ENCODE measurements at places on chromosomes 5 and 9.

- DNase-seq = no peak
These were observed 8.0 kb upstream of the MAMDC2 start for GRCh38 chr9:70035691-70036090.

DNA sequence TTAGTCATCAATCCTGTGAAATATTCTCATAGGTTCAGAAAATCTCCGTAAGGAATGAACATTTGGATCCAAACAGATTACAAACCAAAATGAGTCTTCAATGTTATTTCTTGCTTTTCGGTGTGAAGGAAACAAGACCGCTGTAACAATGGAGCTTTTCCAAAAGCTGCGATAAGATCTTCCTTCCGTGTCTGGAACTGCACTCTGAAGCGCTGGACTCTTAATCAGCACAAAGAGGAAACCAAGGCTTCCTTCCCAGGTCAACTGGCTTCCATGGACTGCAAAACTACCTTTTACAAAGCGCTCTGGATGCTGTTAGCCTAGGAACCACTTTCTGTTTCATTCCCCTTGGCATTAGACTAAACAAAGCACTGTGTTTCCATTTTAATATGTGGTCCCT, 137.9 kb upstream of the BASP1 start:
- no peak for DNase-seq

DNA sequence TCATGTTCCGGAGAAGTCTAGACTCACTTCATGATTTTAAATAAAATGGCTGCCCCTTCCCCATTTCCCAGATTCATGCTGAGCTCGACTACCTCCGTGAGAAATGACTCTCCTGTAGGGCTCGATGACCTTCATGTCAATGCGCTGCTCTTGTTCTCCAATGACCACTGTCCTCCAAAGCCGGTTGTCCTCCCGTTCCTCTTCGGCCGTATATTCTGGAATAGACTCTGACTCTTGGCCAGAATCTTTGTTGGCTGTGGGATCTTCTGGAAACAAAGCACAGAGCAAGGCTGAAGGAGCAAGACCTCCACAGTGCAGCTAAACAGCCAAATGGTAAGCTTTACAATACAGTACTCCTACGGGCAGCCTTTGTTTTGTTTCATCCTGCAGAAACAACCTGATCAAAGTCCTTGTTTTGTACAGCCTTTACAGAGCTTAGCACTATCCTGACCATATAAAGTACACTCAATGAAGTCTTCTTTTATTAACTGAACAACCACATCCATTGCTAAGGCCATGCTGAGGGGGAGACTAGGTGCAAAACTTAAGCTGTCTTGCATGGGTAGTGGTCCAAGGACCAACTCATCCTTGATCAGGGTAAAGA, 119.5 kb upstream of the PCA3 start:
- DNase-seq = no peak

DNA sequence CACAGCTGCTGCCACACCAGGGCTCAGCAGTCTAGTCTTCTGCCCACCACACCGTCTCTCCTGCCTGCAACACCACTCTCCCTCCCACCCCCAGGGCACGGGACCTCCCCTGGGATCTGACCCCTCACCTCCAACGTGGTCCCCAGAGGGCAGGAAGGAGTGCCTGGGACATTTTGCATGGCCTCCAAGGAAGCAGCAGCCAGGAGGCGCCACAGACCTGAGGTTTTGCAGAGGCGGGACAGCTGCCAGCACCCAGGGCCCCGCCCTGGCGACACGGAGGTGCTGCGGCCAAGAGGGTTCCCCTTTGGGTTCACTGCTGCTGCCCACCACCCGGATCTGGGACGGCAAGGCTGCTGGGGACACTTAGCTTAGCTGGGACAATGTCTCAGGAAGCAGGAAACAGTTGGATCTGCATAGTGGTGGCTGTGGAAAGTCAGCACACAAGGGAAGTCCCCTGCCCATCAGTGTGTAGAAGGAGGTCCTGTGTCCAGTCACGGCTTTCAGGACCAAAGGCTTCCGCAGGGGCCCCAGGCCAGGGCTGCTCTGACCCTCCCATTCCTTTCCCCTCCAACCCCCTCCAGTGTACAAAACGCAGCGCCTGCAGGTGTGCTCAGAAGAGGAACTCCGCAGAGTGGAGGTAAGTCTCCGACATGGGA, 13.8 kb downstream of the PROP1 start:
- peak; percentile 60 for DNase-seq

- no peak for DNase-seq
These were observed 234.4 kb upstream of the MPDZ start for GRCh38 chr9:13513716-13514444.

- DNase-seq = no peak
These were observed 135.9 kb upstream of the RGMB start for GRCh38 chr5:98637557-98637956.

GRCh38 chr9:21454149-21454548, 13.9 kb downstream of the IFNA1 start:
- DNase-seq = no peak

DNA sequence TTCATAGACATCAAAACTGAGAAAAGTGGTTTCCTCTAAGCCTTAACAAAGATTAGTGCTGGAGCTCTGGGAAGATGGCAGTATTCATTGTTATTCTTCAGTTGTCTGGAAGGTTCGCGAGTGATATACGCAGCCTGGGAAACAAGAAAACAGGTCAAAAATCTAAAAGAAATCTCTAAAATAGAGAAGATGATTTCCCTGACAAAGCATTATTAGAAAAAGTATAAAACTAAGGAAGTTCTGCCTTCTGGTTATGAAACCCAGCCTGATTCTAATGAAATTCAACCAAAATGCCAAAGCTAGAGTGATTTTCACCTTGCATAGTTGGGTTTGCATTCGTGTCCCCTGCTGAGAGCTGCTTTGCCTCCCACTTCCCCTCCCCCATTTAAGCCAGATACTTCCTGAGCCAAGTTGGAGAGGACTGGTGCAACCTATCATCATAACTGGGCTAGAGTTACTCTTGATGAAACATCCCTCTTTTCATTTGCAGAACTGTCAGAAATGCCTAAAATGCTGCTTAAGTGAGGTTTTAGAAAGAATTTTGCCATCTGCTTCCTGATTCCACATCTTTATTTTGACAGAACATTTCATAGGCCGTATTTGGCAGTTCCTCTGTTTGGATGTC, 48.4 kb downstream of the NDFIP1 start:
- no peak for DNase-seq

- DNase-seq = no peak
These were observed 12.4 kb downstream of the RLN2 start for GRCh38 chr9:5292141-5292540.

DNA sequence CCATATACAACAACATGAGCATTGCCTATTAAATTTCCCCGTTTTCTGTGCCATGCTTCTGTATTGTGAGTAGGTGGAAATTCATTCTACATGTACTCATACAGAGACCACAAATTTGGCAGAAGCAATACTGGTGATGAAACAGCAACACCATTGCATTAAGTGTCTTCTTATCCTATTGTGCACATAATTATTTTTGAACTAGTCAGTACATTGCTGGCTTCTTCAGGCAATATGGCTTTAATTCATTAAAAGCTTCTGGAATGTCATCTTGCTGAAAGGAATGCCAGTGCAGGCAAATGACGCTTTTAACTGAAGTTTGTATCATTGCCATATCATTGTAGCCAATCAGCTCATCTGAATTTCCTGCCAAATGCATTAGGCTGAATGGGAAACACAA, 82.6 kb downstream of the KIAA1958 start:
- no peak for DNase-seq

DNA sequence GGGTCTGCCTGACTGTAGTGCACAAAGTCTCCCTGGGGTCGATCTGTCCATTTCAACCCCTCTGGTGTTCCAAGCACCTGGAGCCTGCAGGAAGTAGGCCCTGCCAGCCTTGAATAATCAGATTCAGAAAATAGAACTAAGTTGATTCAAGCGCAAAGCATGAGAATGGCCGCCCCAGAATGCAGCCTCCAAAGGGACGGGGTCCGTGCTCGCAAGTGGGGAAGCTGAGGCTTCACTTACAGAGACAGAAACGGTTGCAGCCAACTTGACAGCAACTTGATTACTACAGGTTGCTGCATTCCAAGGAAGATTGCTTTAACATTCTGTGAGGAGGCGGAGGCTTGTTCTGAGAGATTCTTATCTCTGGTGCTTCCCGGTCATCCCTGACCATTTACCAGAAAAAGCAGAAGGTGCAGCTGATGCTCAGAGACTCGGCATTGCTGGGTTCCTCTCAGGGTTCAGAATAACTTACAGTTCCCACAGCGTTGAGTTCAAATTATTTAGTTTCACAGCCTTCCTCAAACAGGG, 14.9 kb upstream of the LRRC14B start:
- DNase-seq = no peak

DNA sequence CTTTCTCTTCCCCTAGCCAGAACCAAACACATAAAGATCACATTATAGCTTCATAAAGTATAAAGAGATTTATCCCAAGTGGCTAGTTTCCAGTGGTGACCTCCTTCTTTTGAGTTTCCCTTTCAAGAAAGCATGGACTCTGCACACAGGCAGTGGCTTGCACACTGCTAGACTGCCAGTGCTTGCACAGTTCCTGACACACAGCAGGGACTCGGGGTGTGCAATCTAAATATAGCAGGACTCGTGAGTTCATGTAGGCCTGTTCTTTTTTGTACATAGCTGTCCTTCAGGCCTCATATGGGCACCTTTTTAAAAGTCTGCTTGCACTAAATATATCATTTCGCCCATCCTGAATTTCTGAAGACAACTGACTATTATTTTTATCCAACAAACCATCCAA, 308.6 kb downstream of the FBXL7 start:
- DNase-seq = no peak

DNA sequence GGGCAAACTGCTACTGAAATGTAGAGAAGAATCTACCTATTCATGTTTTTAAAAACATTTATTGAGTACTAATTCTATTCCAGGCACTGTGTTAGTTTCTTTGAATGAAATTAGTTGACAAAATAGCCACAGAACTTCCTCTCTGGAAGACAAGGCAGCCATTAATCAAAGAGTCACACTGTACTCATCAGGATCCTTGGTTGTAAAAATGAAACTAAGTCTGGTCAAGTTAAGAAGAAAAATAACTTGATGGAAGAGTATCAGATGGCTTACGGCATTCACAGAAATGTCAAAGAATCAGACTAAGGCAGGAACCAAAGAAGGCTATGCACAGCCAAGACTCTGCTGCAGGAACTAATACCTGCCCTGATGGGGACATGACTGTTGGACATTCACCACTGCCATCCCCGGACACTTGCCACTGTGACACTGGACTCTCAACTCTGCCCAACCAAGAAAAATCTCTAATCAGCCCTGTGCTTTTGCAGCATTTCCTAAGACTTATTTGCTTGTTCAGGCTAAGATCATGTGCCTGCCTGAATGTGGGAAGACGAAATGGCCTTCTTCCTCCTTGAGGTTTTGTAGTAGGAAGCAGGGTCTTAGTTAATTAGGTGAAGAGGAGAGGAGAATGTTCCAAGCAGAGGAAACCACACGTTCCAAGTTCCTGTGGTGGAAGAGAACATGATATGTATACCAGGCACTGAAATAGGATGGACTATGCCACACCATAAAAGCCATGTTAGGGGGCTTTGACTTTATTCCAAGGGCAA, 23.3 kb upstream of the NDUFB6 start:
- DNase-seq = no peak

- no peak for DNase-seq
These were observed 79.4 kb upstream of the GLRA1 start for GRCh38 chr5:152004095-152004494.

DNA sequence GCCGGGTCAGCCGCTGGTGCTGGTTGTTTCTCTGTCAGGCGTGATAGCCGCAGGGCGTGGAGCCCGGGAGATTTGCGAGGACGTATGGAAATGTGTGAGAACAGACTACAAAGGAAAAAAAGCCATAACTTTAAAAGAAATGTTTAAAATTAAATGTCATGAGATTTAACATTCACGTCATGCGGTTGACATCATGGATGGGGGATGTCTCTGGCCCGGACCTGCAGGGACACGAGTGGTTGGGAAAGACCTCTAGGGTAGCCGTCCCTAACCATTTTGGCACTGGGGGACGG, 643 bp upstream of the RNF130 start:
- DNase-seq = no peak

DNA sequence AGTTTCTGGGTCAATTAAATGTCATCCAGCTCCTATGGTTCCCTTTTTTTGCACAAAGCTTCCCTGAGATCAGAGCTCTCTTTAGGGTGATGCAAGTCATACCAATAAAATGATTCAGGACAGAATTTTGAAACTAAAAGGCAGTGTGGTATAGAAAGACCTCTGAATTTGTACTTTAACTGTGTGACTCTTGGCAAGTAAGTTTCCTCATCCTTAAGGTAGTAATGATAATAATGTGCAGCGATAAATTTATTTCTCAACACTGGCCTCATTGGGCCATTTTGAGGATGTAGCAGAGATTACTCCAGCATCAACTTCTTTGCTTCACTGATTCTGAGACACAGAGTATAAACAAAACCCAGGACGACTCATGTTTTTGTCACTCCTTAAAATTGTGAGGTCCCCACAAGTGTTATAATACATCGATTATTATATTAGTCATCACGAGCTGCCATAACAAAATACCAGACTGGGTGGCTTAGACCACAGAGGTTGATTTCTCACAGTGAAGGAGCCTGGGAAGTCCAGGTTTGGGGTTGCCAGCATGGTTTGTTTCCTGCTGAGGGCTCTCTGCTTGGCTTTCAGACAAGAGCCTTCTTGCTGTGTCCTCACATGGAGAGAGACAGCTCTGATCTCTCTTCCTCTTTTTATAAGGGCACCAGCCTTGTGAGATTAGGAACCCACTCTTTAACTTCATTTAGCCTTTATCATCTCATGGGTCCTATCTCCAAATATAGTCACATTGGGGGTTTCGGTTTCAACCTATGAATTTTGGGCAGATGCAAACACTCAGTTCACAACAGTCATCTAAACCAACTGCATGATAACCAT, 293.0 kb downstream of the ZNF608 start:
- peak; percentile 6 for DNase-seq

- DNase-seq = no peak
These were observed 101.7 kb upstream of the TBC1D2 start for GRCh38 chr9:98356953-98357690.

DNA sequence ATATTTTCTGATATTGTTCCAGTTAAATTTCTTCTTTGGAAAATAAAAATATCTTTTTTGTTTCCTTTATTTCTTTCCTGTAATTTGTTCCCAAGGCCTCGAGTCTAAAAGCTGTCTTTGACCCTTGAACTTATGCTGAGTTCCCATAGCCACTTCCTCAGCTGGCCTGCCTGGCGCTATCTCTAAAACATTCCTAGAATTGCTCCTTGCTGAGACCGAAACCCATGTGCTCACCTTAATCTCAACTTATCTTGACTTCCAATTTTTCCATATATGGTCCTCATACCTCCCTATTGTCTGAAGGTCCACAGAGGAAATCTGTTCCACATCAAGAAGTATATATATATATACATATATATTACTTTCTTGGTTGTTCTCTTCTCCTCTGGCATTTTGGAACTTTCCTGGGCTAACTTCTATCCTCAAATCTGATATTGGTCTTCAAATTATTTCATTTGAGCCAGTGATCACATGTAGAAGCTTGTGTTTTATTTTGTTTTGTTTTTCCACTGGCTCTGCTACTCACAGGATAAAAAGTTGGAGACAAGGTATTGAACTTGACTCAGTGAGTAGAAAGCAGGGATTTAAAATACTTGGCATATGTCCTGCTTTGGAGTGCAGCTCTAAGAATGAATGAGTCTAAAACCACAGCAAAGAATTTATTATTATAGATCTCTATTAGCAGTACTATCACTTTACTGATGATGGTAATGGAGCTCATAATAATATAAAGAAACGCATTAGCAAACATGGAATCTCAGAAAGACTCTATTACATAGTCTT, 45.2 kb downstream of the ENC1 start:
- DNase-seq = no peak

Measured in activated naive CD8-positive, alpha-beta T cell treated with anti-CD3 and anti-CD28 coated beads, Interleukin-2, amount 50 U/mL, for 24 hours (primary cell).